ENCODE measurements at places on chromosomes 13 and 19.

GRCh38 chr19:45492627-45493470, 4.0 kb downstream of the RTN2 start:
- peaks cover 8% of the 10 kb centered on the region for H3K27me3 ChIP-seq
- peak overlapping the region; percentile 83 for H3K27ac ChIP-seq
- H3K4me3 ChIP-seq, result peak overlapping the region; percentile 71
- H3K36me3 ChIP-seq, result no peaks in the 10 kb centered on the region
- peaks cover 10% of the 10 kb centered on the region for H3K4me1 ChIP-seq

DNA sequence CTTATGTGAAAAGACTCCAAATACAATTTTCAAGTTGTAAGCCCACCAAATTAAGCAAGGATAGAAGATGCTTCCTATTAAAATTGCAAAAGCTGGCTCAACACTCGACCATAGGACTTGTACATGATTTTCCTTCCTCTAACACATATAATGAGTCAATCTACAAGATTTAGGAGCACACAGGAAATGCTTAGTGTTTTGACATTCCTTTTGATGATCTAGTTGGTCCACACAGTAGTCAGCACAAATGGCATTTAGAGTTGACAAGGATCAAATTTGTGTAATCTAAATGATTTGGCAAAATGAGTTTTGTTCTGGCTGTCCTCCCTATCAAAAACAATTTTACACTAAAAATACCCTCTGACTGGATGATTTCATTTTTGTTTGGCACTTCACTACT, 340.2 kb downstream of the DIAPH3 start:
- H3K36me3 ChIP-seq, result no peaks in the 10 kb centered on the region
- no peak overlapping the region for H3K27ac ChIP-seq
- H3K4me3 ChIP-seq, result no peak overlapping the region
- no peaks in the 10 kb centered on the region for H3K27me3 ChIP-seq

DNA sequence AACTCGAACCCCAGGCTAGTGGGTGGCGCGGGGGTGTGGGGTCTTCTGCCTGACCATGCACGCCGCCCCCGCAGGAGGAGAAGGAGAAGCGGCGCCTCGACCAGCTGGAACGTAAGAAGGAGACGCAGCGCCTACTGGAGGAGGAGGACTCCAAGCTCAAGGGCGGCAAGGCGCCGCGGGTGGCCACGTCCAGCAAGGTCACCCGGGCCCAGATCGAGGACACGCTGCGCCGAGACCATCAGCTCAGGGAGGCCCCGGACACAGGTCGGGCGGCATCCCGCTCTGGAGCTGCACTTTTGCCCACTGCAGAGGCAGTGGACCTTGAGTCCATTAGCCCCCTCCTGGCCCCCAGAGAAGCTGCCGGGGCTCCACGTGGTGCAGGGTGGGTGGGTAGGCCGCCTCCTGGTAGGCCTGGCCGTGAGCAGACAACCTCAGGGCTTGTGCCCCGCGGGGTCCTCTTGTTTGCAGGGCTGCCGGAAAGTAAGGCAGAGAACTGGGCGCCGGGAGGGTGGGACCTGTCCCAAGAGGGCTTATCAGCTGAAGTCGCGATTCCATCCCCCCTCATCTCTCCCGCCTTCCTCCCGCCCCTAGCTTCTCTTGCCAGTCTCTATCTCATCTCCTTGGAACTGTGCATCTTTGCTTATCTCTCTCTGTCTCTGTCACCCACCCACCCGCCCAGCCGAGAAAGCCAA, 9.9 kb downstream of the CCDC124 start:
- peak overlapping the region; percentile 69 for H3K4me3 ChIP-seq
- H3K27ac ChIP-seq, result 0 out of 2 replicates have a peak overlapping the region, but pooled peaks have one; percentile 69
- H3K27me3 ChIP-seq, result no peaks in the 10 kb centered on the region

GRCh38 chr13:97780486-97780885, 173.0 kb upstream of the IPO5 start:
- no peak for DNase-seq
- H3K36me3 ChIP-seq, result no peaks in the 10 kb centered on the region
- no peak overlapping the region for H3K27ac ChIP-seq
- no peaks in the 10 kb centered on the region for H3K4me1 ChIP-seq
- H3K4me3 ChIP-seq, result no peak overlapping the region

- no peak within 1 kb of the TSS for H3K27ac ChIP-seq
- no peaks in the 10 kb centered on the region for H3K36me3 ChIP-seq
- DNase-seq, result peak; percentile 89
Observed at GRCh38 chr19:7595466-7596133, at the start of gene CAMSAP3. TSS of gene CAMSAP3 (plus strand) at chr19:7595863. CDS start at chr19:7596003, 140 bp downstream.

DNA sequence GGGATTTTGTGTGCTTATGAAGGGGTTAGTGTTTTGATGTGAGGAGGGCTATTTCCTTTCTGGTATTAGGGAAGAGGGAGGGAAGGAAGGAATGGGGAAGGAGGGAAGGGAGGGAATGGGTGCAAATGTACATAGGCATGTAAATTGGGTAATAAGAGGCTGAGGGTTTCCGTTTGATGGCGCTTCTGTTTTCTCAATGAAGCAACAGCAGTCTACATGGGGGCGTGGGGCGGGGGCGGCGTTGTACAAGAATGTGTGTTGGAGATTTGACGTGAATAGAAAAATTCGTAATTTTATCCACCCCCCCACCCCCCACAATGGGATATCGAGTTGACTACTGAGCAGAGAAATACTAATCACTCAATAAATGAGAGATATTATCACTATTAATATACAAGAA, 52.5 kb downstream of the PDS5B start:
- no peak overlapping the region for H3K27ac ChIP-seq
- no peaks in the 10 kb centered on the region for H3K36me3 ChIP-seq
- no peaks in the 10 kb centered on the region for H3K27me3 ChIP-seq
- DNase-seq, result no peak
- H3K4me1 ChIP-seq, result peaks cover 12% of the 10 kb centered on the region

DNA sequence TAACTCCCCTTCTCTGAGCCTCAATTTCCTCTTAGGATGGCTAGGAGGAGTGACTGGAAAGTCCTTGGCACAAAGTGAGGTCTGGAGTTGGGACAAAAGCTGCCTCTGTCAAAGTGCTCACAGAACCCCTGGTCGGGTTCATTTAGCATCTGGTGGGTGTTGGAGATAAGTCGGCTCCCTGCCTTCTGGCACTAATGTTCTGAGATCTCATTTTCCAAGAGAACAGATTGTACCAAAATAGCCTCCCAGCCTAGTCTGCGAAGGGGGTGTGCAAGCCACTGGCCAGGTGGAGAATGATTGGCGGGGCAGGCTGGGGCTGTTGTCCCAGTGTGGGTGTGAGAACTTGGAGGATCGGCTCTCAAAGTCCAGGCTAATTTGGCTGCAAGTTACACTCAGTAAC, 20.7 kb upstream of the NWD1 start:
- H3K4me1 ChIP-seq, result no peaks in the 10 kb centered on the region
- no peak overlapping the region for H3K4me3 ChIP-seq
- no peak overlapping the region for H3K27ac ChIP-seq
- H3K36me3 ChIP-seq, result no peaks in the 10 kb centered on the region
- DNase-seq, result no peak
- no peaks in the 10 kb centered on the region for H3K27me3 ChIP-seq

Measured in GM23338 (cell line).